ENCODE measurements at places on chromosomes 7 and 10.

- DNase-seq: no peak
Observed at GRCh38 chr10:1451362-1451888, 285.9 kb downstream of the ADARB2 start.

GRCh38 chr7:67947191-67947590, 950.6 kb downstream of the TYW1 start:
- no peak for DNase-seq

GRCh38 chr10:28841625-28842024, 164.3 kb downstream of the BAMBI start:
- peak; percentile 59 for DNase-seq

GRCh38 chr10:117399341-117400196, 24.3 kb upstream of the PDZD8 start:
- DNase-seq: no peak

- no peak for DNase-seq
Observed at GRCh38 chr7:98930464-98930863, 52.1 kb downstream of the TRRAP start.

GRCh38 chr7:75567948-75568595, 76.0 kb downstream of the SPDYE5 start:
- DNase-seq: no peak

- DNase-seq: no peak
Observed at GRCh38 chr7:18566829-18567228, 71.3 kb downstream of the HDAC9 start.

DNA sequence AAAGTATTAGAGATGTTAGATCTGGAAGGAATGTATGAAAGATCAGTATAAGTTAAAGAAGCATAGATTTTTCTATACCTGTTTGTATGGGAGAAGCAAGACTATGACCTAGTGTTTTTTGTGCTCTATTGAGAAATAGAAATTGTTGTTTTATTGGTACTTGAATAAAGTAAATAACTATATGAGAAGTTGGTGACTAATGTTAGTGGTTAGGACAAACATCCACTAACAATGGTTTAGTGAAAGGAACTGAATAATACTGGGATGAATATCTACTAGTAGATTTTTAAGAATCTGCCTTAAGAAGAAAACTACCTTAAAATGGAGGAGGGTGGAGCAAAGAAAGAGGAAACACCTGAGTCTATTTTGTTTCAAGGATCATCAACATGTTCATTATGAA, 521.1 kb upstream of the POT1 start:
- no peak for DNase-seq

- no peak for DNase-seq
Observed at GRCh38 chr10:75011221-75011620, 100.2 kb upstream of the SAMD8 start.

DNA sequence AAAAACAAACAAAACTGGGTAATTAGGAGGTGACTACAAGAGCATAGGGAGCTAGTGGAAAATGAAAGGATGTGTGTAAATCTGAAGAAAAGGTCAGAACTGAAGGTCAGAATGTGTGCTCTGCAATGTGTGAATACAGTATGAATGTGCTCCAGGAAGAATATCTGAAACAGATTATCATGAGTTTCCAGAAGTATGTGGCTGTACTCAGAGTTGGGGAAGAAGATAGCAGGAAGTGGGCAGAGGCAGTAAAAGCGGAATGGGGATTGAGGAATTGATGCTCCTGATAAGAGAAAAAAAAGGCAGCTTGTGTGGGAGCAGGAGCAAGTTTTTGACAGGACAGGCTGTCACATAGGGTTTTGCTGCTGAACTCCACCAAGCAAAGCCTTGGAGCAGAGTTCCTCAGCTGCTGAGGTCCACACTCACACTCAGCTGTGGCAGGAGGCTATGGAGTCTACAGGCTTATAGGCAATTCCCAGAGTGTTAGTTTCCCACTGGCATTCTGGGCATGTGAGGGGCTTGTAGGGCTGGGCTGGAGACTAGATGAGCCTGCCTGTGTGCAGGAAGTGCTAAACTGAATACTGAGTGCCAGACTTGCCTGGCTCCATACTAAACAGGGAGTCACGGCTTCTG, 22.9 kb downstream of the H2AZ2 start:
- DNase-seq: no peak

DNA sequence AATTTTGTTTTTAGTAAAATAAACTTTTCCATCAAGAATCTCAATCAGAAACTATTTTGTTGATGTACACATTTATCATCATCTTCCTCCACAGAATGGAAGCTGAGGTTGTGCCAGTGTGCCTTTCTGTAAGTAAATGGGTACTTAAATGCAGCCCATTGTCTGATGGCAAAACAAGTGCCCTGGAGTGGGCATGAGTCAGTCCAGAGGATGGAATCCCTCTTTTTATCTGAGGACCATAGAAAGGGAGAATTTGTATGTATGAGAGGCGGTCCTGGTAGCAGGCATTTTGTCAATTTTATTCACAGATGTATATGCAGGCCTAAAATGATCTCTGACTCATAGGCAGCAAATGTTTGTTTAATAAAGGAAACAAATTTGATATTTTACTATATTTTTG, 102.1 kb upstream of the MAGI2 start:
- no peak for DNase-seq

DNA sequence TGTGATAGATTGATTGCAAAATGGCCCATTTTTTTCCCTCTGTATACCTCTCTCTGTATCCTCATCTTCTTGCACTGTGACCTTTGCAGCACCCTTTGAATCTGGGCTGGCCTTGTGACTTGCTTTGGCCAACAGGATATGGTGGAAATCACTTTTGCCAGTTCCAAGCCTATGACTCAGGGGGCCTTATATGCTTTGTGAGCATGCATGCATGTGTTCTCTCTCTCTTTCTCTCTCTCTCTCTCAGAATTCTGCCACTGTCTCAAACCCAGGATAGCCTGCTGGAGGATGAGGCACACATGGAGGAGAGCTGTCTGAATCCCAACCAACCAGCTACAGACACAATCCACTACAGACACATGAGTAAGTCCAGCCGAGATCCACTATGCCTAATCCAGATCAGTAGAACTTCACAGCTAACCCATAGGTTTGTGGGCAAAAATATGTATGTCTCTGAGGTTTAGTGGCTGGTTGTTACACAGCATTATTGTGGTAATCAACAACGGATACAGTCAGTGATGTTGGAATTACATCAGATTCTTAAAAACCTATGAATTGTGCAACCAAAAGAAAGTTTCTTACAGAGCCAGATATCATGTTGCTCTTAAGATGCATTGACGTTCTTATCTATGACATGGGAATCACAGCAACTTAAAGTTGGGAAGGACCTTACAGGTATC, 41.8 kb upstream of the ABCB4 start:
- no peak for DNase-seq

DNA sequence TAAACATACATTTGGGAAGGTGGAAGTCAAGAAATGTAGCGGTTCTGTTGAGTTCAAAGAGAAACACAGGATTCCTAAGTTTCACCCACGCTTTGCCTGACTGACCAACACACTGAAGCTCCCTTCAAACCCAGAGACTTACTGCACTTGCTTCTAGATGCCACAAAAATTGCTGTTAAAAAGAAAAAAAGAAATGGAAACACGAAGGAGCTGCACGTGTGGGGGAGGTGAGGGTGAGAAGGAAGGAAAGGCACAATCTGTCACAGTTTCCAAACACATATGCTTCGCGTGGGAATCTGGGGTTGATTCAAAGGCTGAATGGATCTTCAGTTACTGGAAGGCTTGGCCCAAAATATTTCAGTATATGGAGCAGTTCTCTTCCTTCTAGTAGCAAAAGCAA, 495.6 kb downstream of the DNAJB6 start:
- no peak for DNase-seq

GRCh38 chr7:2313450-2314208, 612 bp downstream of the SNX8 start:
- DNase-seq: no peak

GRCh38 chr7:135811506-135811905, 62.9 kb upstream of the FAM180A start:
- no peak for DNase-seq

GRCh38 chr10:122148876-122149560, 122.1 kb upstream of the BTBD16 start:
- no peak for DNase-seq

GRCh38 chr10:35089611-35090161, 455 bp downstream of the CUL2 start:
- no peak for DNase-seq

DNA sequence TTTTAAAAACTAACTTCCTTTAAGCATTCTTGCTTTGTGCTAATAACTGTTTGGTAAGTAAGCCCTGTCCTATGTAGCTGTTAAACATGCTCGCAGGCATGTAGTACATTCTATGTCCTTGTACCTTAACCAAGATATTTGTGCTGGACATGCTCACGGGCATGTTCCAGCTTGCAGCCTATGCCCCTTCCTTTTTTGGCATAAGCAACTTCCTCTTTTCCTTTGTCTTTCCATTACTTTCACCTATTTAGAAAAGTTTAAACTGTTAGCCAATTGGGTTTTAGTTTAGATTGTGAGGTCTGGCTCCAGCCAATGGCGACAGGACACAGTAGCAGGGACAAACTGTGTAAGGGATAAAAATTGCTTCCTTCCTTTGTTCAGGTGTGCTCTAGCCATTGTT, 14.4 kb upstream of the APBB1IP start:
- no peak for DNase-seq

Measured in stromal cell of bone marrow (primary cell).